ENCODE measurements at places on chromosomes 3 and 15.

DNA sequence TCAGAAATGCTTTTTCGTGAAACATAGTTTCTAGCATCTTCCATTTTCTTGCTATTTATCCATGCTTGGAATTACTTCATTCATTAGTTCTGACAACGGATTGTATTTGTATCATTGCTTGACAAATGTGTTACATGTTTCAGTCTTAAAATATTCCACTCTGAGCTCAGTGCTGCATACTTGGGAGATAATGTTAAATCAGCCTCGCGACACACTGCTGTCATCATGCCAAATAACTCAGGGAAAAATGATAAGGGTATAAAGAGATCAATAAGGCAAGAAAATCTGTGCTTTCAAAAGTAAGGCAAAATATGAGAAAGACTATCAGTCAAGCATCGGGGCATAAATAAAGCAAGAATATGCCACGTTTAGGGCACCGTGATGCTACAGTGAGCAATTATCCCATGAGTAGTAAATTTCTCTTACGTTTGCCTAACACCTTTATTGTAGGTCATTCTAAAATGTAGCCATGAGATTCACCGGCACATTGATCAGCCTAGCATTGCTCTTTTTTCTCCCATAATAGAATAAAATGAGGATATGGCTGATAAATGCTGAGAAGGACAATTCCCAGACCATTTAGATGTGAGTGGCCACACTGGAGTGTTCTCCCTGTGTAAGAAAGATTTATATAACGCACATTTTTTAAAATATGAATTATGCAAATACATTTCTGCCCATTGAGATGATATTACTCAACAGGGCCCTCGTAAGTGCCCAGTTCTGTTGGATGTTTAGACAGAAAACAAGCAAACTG, 133.8 kb downstream of the RBMS3 start:
- DNase-seq: no peak

GRCh38 chr3:55795746-55796145, 308.6 kb upstream of the WNT5A start:
- DNase-seq: no peak

- no peak for DNase-seq
Measured at GRCh38 chr15:39396979-39397615, 183.8 kb upstream of the THBS1 start.

- DNase-seq: no peak
Measured at GRCh38 chr15:38864827-38865581, 300.4 kb upstream of the RASGRP1 start.

DNA sequence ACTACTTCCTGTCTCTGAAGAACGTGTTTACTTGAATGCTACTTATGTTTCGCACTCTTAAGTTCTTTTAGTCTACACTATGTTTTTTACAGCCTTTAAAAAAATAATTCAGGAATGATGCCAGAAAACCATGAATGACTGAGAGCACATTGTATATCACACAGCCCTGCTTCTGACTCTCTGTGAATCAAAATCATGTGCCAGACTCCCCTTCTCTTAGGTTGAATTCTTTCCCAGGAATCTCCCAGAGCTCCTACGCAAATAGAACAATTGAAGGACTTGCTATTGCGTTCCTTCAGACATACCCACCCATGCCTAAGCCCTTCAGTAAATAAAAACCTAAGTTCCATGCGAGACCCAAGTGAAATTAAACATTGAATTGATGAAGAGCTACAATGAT, 782.0 kb upstream of the ALCAM start:
- no peak for DNase-seq

GRCh38 chr3:65878831-65879230, 159.9 kb downstream of the MAGI1 start:
- no peak for DNase-seq

GRCh38 chr3:46923559-46924350, 46.2 kb downstream of the PTH1R start:
- peak; percentile 58 for DNase-seq

GRCh38 chr15:68420186-68420684, 11.7 kb downstream of the ITGA11 start:
- DNase-seq: no peak

DNA sequence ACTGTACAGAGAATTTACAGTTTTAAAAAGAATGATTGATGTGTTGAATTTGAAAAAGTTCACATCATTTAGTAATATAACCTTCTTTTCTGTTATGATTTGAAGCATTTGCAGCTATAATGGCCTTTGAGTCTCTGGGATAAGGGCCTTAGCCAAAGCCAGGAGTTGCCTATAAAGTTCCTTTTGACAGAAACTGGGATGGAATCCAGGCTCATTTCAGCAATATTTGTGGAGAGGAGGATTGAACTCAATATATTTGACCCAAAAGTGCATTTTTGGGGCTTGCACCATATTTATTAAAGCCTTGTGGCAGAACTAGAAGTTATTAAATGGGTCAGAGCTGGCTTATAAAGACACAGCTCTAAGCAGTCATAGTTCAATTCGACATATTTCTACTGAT, 348.7 kb upstream of the EPHA3 start:
- DNase-seq: no peak

- no peak for DNase-seq
Measured at GRCh38 chr3:32508711-32509110, 6.1 kb upstream of the CMTM6 start.

DNA sequence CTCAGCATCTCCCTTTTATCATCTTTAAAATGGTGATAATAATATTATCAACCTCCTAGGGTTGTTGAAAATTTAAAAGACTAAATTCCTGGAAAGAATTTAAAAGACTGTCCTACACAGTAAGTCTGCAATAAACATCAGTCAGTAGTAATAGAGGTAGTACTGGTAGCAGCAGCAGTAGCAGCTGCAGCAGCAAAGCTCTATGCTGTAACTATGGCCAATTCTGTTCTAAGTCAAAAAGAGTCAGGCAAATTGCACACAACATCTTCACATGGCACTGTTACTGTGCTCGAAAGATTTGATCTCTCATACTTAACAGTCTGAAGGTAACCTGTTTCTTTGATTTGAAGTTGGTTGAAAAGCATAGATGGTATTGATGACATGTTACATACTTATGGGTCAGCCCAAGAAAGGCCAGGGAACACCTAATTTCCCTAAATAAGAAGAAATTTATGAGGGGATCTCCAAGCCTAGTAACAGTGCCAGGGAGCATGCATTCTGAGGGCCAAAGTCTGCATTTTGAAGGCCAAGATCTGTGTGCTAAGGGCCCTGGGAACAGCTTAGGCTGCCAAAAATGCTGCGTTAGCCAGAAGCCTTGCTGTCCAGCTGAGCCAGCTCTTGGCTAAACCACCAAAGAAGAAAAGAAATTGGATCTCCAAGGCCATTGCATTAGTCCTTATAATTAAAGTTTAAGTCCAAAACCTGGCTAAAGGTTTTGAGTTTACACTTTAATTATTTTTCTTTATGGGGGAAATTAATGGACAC, 68.2 kb downstream of the SIDT1 start:
- no peak for DNase-seq

GRCh38 chr3:68447885-68448284, 484.5 kb downstream of the TAFA4 start:
- no peak for DNase-seq

- peak; percentile 64 for DNase-seq
Measured at GRCh38 chr15:67063689-67064606, 1.5 kb upstream of the SMAD3 start.

DNA sequence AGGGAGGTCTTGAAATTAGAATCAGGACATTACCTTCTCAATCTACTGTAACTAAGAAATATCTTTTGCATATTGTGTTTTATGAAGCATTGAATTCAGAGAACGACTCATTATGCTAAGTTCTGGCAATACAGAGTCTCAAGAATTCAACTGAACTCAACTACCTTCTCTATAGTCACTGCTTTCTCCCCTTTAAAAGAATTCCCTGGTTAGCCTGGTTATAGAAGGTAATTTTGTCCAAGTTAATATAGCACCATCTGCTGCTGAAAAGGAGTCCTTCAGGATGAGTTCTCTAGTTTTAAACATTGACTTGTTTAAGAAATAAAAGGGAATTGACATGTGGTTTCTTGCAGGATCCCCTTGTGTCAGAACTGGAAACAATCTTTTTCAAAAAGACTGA, 60.2 kb downstream of the IL16 start:
- DNase-seq: no peak

- no peak for DNase-seq
Measured at GRCh38 chr15:31258260-31258659, 68.4 kb upstream of the KLF13 start.

- DNase-seq: no peak
Measured at GRCh38 chr3:175325440-175325839, 466.3 kb downstream of the NAALADL2 start.

DNA sequence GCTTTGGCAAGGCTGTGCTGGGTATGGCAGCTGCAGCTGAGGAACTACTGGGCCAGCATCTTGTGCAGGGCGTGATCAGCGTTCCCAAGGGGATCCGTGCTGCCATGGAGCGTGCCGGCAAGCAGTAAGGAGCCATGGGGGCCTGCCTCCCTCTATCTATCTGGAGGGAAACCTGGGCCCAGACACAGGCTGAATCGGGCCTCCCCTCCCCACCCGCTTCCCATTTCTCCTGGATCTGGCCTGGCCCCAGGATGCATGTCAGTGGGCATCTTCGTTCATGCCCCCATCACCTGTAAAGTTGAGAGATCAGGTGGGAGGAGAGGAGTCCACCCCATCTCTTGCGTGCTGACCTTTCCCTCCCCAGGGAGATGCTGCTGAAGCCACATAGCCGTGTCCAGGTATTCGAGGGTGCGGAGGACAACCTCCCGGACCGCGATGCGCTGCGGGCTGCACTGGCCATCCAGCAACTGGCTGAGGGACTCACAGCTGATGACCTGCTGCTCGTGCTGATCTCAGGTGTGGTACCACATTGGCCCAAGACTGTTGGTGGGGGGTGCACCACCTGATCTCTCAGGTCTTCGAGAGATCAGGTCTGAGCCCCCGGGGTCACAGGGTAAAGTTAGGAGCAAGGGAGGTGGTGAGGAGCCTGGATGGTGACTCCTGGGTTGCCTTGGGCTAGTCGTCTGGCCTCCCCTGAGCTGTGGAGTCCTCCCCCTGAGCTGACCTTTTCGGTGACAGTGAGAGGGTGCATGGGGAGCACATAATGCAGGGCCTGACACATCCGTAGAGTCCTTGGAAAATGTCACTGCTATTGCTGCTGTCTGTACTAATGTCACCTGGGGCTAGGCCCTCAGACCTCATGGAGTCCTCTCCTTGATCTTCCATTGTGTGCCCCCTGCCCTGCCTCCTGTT, 3.2 kb downstream of the GLYCTK start:
- DNase-seq: no peak

DNA sequence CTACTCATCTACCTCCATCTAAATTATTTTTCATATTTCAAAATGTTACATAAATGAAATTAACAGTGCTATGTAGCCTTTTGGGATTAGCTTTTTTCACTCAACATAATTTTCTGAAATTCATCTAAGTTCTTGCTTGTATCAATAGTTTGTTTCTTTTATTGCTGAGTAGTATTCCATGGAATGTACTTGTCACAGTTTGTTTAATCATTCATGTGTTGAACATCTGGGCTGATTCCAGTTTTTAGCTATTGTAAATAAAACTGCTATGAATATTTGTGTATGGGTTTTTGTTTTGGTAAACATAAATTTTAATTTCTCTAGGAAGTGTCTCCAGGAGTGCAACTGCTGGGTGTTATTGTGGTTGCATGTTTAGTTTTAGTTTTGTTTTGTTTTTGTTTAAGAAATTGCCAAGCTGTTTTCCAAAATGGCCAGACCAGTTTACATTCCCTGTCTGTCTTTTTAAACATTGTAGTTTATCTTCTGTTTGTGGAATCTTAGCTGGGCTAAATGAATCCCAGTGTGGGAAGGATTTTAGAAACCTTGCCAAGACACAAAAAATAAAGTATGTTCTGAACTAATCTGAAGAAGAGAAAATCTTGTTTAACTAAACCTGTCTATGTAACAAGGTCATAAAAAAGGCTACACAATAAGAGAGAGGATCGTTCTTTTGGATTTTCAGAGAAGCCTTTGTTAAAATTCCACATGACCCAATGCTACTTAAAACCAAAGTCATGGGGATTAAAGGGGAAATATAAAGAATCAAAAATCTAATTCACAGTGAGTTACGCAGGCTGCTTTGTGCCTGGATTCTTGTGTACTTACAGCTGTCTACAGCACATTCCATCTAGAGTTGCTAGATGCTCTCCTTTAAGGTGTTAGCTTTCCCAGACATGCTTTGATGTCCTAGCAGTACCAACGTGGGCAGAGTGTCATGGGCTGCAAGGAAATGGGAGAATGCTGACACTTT, 129.2 kb upstream of the SUCLG2 start:
- DNase-seq: no peak

- no peak for DNase-seq
Measured at GRCh38 chr3:46400846-46401245, 6.0 kb downstream of the CCR5AS start.

DNA sequence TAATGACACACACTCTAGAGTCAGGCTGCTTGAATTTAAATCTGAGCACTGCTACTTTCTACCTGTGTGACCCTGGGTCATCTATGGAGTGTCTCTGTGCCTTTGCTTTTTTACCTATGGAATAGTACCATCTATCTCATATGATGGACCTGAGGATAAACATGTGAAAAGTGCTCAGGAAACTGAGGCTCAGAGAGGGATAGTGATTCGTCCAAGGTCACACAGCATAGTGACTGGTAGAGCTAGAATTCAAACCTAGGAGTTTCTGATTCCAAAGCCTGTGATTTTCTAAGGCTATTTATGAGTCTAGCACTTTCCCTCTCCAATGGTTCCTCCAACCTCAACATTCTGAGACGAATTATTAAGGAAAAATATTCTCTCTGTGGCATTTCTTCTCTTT, 32.0 kb upstream of the RAF1 start:
- no peak for DNase-seq

- DNase-seq: no peak
Measured at GRCh38 chr3:119741657-119742590, 39.1 kb downstream of the CFAP91 start.

DNA sequence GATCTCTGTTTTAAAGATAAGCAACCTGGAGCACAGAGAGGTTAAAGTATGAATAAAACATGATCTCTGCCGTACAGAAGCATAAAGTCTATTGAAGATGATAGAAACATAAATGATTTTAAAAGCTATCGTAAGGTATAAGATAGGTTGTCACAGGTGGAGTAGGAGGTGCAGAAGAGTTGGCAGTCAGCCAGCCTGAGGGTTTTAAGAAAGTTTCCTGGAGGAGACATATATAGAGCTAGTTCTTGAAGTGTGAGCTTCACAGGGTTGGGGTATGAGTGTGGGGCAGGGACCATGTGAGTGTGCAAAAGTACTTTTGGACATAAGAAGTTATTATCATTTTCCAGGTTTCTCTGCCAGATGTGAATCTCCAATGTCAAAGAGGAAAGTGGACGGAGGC, 3.9 kb upstream of the FGF12 start:
- no peak for DNase-seq

Data from activated CD4-positive, alpha-beta T cell treated with anti-CD3 and anti-CD28 coated beads, Interleukin-2, Interleukin-6, amounts not matched to agents 100 ng/mL and 50 ng/mL, durations not matched to agents 16 hours and 8 hours (primary cell).